ENCODE measurements at places on chromosomes 1 and 21.

DNA sequence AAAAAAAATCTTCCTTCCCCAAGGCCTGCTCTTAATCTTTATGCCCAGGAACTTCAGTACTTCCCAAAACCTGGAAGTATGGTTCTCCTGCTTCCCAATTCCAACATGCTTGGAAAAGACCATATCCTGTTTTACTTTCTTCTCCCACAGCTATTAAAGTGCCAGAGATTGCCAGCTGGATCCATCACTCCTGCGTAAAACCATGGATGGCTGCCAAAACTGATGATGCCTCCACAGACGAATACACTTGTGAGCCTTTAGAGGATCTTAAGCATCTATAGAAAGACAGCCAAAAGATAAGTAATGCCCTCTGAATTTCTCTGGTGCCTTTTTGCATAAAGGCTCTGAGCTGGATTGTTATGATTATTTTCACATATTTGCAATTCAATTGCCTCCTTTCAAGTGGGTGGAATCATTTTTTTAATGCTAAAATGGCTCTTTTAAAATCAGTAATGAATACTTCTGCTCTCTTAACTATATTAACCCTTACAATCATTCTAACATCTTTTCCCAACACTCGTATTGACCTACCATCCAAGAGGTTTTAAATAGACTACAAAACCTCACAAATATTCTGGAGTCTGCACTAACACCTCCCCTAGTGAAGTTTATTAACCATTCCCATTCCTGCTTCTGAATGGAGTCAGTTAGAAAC, 1807.8 kb downstream of the BRINP3 start:
- peak; percentile 89 for ATAC-seq

DNA sequence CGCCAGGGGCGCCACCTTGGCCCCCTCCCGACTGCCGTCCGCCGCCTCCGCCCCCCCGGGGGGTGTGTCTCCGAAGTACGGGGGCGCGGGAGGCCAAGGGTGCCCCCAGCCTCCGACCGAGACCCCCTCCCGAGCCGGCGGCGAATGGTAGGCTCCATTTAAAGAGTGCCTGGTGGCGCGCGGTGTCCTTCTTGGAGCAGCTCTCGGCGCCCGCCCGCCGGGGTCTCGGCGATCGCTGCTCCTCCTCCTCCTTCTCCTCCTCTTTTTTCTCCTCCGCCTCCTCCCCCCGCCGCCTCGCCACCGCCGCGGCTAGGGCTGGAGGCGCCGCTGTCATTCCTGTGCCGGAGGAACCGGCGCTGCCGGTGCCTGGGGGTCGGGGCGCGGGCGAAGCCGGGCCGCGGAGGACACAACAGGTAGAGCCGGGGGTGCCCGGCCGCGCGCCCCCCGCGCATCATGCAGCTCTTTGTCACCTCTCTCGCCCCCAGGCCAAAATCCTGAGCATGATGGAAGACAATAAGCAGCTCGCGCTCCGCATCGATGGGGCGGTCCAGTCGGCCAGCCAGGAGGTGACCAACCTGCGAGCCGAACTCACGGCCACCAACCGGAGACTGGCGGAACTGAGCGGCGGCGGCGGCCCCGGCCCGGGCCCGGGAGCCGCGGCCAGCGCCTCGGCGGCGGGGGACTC, at the start of gene KAZN:
TSS of gene KAZN (plus strand) at position 188 of the 685 bp plus-strand sequence.
- no peak for ATAC-seq

DNA sequence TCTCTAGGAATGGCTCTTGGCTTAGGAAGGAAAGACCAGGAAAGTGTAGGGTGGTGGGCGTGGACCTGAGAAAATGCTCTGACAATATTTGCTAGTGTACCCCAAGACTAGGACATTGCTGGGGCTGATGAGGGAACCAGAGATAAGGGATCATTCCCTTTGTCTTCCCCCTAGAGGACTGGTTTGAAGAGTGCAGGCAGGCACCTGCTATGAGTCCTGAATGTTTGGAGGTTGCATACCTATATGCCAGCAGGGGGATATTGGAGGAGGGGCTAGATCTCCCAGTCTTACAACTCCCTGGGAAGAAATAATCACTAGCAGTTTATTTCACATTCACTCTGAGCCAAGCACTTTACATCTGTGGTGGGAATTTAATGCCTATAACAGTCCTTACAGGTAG, 6.0 kb upstream of the BCL10 start:
- no peak for ATAC-seq

- peak; percentile 62 for ATAC-seq
Measured at GRCh38 chr1:63112155-63112900, 210.0 kb upstream of the FOXD3 start.

DNA sequence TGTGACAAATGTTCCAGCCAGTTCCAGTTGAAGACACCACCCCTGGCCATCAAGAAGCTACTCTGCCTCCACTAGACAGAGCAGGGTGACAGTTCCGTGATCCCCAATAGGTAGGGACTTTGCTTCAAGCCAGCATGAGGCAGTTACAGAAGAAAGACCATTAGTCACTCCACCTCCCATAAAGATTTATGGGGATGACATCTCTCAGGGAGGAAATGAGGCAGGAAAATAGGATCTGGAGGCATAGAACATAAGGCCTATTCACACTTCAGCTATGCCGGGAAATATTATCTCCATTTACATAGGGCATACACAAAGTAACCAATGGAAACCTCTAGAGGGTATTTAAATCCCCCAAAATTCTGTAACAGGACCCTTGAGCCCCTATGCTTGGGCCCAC, 3.5 kb upstream of the GBP7 start:
- ATAC-seq = no peak

GRCh38 chr1:185315445-185316071, 1.5 kb downstream of the IVNS1ABP start:
- ATAC-seq = peak; percentile 11

- ATAC-seq = peak; percentile 87
Measured at GRCh38 chr1:64686828-64687724, 57.8 kb upstream of the RAVER2 start.

- ATAC-seq = peak; percentile 78
Measured at GRCh38 chr1:145985502-145986439, 10.6 kb downstream of the TXNIP start.

GRCh38 chr1:92342401-92342800, 43.5 kb downstream of the RPAP2 start:
- no peak for ATAC-seq

- no peak for ATAC-seq
Measured at GRCh38 chr1:14809191-14809981, 210.9 kb downstream of the KAZN start.

GRCh38 chr1:155062702-155063411, 683 bp upstream of the EFNA4 start:
- no peak for ATAC-seq

GRCh38 chr1:245019910-245020486, 134.8 kb upstream of the KIF26B start:
- ATAC-seq = no peak

- ATAC-seq = no peak
Measured at GRCh38 chr1:9852410-9853248, 28.9 kb upstream of the CLSTN1 start.

- peak; percentile 70 for ATAC-seq
Measured at GRCh38 chr1:151156515-151156819, at the start of gene TNFAIP8L2. TSS of gene TNFAIP8L2 (plus strand) at chr1:151156649. CDS start at chr1:151158698, 2,049 bp downstream.
